NCI-H460 (cell line): ENCODE measurements at places on chromosomes 7 and 10.
A peak's percentile ranks its signal among the peaks of the same experiment; 100 is the strongest.

DNA sequence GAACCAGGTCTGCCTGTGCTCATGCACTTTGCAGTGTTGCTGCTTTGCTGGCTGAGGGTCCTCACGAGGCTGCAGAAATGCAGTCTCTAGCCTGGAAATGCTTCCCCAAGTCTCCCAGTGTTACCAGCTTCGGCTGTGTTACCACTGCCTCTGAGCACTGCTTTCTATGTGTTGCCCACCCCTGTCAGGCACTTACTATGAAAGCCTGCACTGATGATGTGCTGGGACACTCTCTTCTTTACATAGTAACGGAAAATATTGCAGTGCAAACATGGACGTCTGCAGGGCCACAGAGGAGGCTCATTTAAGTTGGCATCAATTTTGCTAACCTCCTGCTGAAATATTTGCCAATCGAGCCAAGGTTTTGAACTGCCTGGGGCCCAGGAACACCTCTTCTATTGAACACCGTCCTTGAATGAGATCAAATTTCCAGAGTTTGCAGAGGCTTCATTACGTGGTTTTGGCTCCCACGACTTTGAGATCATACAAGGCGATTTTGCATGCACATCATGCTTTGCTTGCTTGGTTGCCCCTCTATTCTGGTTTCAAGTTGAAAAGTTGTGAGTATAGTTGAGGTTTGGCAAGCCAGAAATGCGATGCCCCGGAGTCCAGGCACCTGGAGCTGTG lies 404.7 kb upstream of the PODXL start:
- no peak for DNase-seq

DNA sequence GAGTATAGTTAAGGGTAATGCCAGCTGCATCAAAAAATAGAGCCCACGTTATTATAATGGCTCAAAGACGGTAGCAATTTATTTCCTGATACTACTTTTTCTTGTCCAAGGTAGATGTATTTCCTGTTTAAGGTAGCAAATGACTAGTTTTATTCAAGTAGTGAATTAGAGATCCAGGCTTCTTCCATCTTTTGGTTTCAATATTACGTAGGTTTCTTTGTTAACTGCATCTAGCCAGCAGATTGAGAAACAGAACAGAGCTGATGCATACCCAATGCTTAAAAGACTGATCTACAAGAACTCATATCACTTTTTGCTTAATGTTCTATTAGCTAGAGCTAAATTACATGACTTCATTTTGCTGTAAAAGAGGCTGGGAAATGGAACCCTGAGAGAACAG lies 992.1 kb downstream of the NRG3 start:
- DNase-seq = no peak

GRCh38 chr10:12800302-12800701 lies 201.2 kb downstream of the CCDC3 start:
- DNase-seq = no peak

DNA sequence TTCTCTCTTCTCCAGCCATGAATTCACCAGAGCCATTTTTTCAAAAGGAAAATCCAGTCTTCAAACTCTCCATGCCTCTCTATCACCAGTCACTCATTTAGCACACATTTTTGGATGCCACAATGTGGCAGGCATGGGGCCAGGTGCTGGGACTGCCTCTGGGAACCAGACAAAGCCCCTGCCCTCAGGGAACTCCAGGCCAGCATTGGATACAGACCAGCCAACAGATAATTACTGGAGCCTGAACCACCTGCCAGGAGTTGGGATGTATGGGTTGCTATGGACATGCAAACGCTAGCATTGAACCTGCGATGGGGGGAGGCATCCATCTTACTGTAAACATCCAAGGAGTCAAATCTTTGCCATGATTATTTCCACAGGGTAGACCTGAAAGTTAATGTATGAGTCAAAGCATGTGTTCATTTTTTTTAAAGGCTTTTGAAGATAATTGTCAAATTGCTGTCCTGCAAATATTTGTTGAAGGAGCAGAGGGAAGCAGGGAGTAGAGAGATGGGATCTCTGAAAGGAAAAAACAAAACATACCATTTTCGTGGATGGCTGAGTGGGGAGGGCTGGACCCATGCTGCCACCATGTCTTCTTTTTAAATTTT lies 43.2 kb downstream of the SRRM3 start:
- DNase-seq = no peak

- DNase-seq = no peak
Observed at GRCh38 chr10:878895-879294, 52.6 kb downstream of the LARP4B start.

DNA sequence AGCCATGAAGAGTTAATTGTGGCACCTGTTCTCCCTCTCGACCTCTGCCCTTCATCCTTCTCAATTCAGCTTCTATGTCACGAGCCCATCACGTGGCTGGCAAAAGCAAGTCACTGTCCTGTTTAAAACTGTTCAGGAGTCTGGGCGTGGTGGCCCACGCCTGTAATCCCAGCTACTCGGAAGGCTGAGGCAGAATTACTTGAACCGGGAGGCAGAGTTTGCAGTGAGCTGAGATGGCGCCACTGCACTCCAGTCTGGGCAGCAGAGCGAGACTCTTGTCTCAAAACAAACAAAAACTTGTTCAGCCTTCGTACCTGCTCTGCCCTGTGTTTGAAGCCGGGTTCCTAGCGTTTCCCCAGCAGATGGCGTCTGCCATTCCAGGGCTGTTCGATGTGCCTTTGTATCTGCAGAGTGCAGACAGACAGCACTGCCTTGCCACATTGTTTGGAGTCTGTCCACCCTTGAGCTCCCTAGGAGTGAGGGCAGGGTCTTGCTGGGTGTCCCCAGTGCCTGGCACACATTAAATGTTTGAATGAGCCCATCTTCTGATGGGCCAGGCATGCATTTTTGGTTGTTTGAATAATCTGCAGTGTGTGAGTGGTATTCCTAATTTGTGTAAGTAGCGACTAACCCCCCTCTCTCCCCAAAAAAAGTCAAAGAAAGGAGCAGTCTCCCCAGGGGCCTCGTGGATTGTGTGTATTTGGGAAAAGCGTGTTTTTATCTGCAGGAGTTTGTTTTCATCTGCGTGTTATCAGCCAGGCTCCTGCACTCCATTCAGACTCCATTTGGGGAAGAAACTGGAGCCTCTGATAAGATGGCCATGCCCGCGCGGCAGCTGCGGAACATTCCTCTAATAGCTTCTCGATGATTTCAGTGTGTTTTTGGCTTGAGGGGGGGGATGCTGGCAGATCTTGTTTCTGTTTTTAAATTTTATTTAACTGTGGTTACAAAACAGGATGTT lies 61.2 kb downstream of the DNAJB6 start:
- peak; percentile 36 for DNase-seq

- DNase-seq = no peak
Observed at GRCh38 chr10:13698217-13698616, 111.5 kb downstream of the PRPF18 start.

DNA sequence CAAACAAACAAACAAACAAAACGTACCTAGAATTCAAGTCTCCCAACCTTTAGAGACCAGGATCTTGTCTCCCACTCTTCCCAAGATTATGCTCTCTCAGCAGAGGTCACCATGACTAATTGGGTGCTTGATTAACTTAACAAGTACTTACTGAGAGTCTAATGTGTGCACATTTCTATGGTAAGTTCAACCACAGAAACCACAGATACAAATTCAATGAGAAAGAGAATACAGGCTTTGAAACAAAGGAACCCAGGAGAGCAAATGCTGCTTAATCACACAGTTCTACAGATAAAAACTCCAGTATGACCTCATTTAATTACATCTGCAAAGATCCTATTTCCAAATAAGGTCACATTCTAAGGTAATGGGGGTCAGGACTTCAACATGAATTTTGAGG lies 142.8 kb downstream of the DNAJC1 start:
- DNase-seq = no peak

DNA sequence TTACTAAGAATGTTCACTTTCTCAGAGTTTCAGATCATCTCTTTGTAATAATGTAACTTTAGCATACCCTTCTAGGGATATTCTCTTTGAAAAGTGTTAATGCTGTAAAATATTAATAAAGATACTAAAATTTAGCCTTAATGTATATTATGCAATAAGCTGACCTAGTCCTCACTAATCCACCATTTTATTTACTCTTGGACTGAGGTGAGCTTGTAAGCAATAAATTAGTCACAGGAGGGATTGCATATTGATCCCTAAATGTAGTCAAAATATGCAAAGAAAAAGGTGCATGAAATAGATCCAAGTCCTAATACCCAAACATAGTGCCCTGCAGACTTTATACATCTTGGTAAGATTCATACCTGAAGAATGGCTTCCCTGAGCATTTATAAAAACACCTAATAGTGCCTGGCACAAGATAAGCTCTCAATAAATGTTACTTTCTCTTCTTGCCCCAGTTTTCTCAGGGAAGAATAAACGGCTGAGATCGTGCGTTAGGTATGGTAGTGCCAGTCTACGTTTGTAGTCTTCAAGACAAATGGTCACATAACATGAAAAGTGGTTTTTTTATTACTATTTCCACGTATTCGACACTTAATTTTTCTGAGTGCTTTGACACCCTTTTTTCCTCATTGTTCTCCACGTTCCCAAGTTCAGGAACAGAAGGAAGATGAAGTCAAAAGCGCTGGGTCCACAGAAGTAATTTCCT lies 14.3 kb downstream of the INSIG1 start:
- DNase-seq = no peak

DNA sequence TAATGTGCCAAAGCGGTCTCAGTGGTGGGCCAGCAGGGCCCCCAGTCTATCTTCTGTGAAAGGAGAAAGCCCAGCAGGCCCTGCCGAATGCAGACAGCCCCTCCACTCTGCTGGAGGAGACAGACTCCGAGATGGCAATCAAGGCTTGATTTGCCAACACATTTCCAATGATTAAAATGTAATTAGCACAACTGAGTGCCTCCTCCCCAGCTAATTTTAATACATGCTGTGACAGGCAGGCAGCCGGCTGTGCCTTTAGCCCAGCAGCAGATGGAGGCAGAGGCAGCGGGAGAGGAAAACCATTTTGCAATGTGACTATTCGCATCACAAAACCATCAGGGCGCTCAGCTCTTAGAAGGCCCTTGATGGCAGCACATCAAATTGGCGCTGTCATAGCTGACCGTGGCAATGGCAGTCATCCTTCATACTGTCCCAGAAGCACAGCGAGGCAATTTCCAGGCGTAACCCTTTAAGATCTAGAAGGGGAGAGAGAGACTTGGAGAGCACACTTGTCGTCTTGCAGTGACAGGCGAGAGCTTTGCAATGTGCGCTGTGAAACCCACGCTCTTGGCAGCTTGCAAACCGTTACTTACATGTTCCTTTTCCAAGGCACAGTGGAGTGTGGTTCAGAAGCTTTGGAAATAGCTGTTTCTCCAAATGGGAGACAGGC lies 714.8 kb upstream of the GALNT17 start:
- DNase-seq = no peak

GRCh38 chr10:108465871-108466641 lies 1301.5 kb upstream of the SORCS1 start:
- no peak for DNase-seq

GRCh38 chr7:5750031-5750653 lies 31.3 kb downstream of the RNF216 start:
- DNase-seq = no peak

- no peak for DNase-seq
Observed at GRCh38 chr10:7123774-7124173, 287.1 kb downstream of the SFMBT2 start.

- DNase-seq = no peak
Observed at GRCh38 chr10:99799613-99800012, 17.2 kb downstream of the ABCC2 start.

GRCh38 chr10:101375076-101375475 lies 21.1 kb downstream of the BTRC start:
- DNase-seq = no peak

- DNase-seq = no peak
Observed at GRCh38 chr10:11910102-11910501, 86.9 kb downstream of the PROSER2 start.

DNA sequence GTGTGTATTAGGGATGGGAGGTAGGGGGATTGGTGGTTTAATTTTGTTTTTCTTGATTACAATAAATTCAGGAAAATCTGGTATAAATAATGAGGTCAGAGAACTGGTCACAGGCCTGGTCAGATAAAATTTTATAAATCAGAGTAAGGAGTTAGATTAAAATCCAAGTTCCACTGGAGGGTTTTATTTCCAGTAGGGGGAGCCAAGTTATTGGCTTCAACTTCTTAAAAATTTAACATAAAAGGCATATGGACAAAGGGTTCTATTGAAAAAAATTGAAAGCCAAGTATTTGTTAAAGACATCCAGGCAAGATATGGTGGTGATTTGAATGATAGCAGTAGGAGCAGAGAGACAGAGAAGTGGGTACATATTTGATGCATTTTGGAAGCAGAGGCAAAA lies 763.3 kb downstream of the SORCS1 start:
- no peak for DNase-seq

- no peak for DNase-seq
Observed at GRCh38 chr7:139481364-139481763, 2.1 kb downstream of the KLRG2 start.

DNA sequence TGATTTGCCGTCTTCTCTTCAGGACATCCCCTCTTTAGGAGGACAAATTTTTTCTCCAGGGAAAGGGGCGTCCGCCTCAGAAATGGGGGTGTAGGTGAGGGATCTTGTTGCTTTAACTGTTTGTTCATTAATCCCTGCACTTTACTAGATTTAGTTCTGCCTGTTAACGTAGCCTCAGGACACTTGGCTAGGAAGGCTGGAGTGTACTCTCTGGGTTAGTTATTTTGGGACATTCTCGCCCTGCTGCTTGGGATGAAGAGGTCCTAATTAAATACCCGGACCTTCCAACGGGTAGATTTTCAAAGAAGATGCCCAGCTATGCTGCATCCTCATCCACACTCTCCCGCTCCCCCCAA lies 552 bp upstream of the ZNF365 start:
- no peak for DNase-seq

- DNase-seq = no peak
Observed at GRCh38 chr7:19928247-19928646, 154.8 kb upstream of the TMEM196 start.

GRCh38 chr10:62669341-62669740 lies 135.2 kb upstream of the ADO start:
- DNase-seq = no peak

DNA sequence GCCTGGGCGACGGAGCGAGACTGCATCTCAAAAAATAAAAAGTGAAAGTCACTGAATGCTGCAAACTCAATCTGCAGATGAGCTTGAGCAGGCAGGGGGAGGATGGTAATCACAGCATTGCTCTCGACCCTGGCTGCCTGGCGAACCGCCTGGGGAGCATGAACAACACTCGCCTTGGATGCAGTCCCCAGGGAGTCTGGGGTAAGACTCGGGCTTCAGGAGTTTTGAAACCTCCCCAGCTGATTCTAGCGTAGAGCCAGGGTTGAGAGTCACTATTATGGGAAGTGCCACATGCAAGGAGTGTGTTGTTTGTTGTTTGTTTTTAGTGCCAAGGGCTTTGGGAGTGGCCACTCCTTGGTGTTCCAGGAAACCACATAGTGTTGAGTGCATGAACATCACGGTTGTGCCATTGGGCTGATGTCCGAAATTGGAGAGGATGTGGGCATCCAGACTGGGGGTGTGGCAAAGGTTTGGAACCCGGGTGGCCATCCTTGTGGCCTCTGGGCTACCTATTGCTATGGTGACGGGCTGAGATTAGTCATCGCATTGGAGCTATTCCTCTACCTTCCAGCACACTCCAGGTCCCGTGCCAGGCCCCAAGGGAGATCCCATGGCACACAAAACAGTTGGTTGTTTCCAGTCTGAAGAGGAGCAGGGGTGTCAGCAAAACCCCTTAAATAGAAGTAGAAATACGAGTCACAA lies 92.6 kb downstream of the RGS10 start:
- DNase-seq = no peak

GRCh38 chr7:92448205-92448747 lies 994 bp downstream of the GATAD1 start:
- DNase-seq = peak; percentile 36

GRCh38 chr10:121904888-121905287 lies 22.9 kb downstream of the ATE1 start:
- no peak for DNase-seq

GRCh38 chr10:20110125-20111100 lies 294.2 kb downstream of the PLXDC2 start:
- DNase-seq = no peak
